Activated T-helper 2 cell treated with anti-CD3 and anti-CD28 coated beads, Interferon-gamma antibody, Interleukin-2, Interleukin-4, amounts not matched to agents 10 μg/mL and 5 μg/mL and 100 μg/mL, durations not matched to agents 14 hours and 24 hours and 36 hours (primary cell): ENCODE measurements at places on chromosomes 12 and 14. TPM values are rescaled to one million over a fixed set of nuclear protein-coding genes. Genes with fewer than 3 reads are reported as not detected.

DNA sequence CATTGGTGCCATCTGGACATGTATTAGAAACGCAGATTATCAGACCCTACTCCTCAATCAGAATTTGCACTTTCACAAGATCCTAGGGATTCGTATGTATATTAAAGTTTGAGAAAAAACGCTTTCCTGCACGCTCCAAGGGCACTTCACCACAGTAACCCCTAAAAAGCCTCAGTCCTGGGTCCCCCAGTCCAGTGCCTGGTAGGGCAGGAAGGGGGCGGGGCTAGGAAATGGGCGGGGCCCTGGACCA is 369 bp downstream of the DEPDC4 start:
- DNase-seq, result no peak
- no peaks in the 10 kb centered on the region for H3K27me3 ChIP-seq
- peaks cover 23% of the 10 kb centered on the region for H3K4me1 ChIP-seq

GRCh38 chr14:94648801-94649200 is 36.6 kb downstream of the SERPINA3 start:
- H3K4me1 ChIP-seq, result no peaks in the 10 kb centered on the region
- H3K27ac ChIP-seq, result no peak overlapping the region
- no peak overlapping the region for H3K4me3 ChIP-seq
- no peak for DNase-seq
- H3K27me3 ChIP-seq, result no peaks in the 10 kb centered on the region
- no peaks in the 10 kb centered on the region for H3K36me3 ChIP-seq

DNA sequence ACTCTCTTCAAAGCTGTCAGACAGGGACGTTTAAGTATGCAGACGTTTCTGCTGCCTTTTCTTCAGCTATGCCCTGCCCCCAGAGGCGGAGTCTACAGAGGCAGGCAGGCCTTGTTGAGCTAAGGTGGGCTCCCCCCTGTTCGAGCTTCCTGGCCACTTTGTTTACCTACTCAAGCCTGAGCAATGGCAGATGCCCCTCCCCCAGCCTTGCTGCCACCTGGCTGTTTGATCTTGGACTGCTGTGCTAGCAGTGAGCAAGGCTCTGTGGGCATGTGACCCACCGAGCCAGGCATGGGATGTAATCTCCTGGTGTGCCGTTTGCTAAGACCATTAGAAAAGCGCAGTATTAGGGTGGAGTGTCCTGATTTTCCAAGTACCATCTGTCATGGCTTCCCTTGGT is 900.4 kb upstream of the MDGA2 start:
- no peak for DNase-seq
- no peaks in the 10 kb centered on the region for H3K36me3 ChIP-seq
- H3K27ac ChIP-seq, result no peak overlapping the region
- no peaks in the 10 kb centered on the region for H3K4me1 ChIP-seq
- no peak overlapping the region for H3K4me3 ChIP-seq

- H3K27ac ChIP-seq, result no peak overlapping the region
- H3K36me3 ChIP-seq, result no peaks in the 10 kb centered on the region
- peaks cover 5% of the 10 kb centered on the region for H3K27me3 ChIP-seq
- H3K4me1 ChIP-seq, result peaks cover 2% of the 10 kb centered on the region
- no peak overlapping the region for H3K4me3 ChIP-seq
Measured at GRCh38 chr14:105532735-105533141, 6.4 kb downstream of the TMEM121 start.

DNA sequence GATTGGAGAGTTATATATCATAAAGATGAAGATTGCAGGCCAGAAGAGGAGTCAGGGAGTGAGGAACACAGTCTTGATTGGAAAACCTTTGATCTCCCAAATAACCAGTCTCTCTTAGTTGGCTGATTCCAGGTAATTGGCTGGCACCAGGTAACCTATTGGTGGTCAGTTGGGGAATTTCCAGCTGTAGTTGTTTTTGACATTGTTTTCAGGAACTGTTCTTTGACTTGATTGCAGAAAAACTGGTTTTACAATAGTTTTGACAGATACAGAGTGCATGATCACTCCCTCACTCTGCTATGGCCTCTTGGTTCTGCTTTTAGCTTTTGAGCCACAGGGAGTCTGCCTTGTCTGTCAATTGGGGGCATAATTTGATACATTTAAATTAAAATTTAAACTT is 71.6 kb downstream of the ZNF641 start:
- H3K4me3 ChIP-seq, result no peak overlapping the region
- H3K4me1 ChIP-seq, result no peaks in the 10 kb centered on the region
- DNase-seq, result no peak
- no peak overlapping the region for H3K27ac ChIP-seq
- peaks cover 9% of the 10 kb centered on the region for H3K27me3 ChIP-seq
- H3K36me3 ChIP-seq, result no peaks in the 10 kb centered on the region

- peaks cover 56% of the 10 kb centered on the region for H3K4me1 ChIP-seq
- peak overlapping the region; percentile 63 for H3K27ac ChIP-seq
- H3K27me3 ChIP-seq, result no peaks in the 10 kb centered on the region
- peaks cover 57% of the 10 kb centered on the region for H3K36me3 ChIP-seq
- DNase-seq, result no peak
- H3K4me3 ChIP-seq, result no peak overlapping the region
Measured at GRCh38 chr14:65433646-65434045, 21.1 kb downstream of the FUT8 start.

DNA sequence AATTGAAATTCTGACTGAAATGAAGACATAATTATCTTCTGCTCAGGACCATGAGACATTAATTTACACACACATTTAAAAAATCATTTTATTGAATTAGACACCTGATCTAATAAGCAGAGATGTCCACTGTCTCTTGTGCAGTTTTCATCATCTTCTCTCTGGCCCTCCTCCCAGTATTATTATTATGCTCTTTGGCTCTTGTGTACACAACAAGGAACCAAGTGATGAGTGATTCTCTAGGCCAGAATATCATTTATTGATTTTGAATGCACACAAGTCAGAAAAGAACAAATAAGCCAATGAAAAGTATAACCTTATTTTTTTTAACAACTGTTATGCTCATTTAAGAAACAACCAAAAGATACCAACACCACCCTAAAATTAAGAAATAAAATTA is 244.7 kb upstream of the KRR1 start:
- peaks cover 13% of the 10 kb centered on the region for H3K27me3 ChIP-seq
- no peak overlapping the region for H3K27ac ChIP-seq
- DNase-seq, result no peak

GRCh38 chr12:62192180-62192902 is 67.9 kb upstream of the USP15 start:
- no peak overlapping the region for H3K27ac ChIP-seq
- H3K4me3 ChIP-seq, result peak overlapping the region; percentile 75
- H3K36me3 ChIP-seq, result no peaks in the 10 kb centered on the region
- peaks cover 19% of the 10 kb centered on the region for H3K4me1 ChIP-seq
- peak; percentile 40 for DNase-seq

- H3K4me3 ChIP-seq, result no peak overlapping the region
- H3K36me3 ChIP-seq, result no peaks in the 10 kb centered on the region
- no peak for DNase-seq
- H3K27ac ChIP-seq, result no peak overlapping the region
- H3K27me3 ChIP-seq, result peaks cover 8% of the 10 kb centered on the region
- H3K4me1 ChIP-seq, result peaks cover 6% of the 10 kb centered on the region
Measured at GRCh38 chr12:76669981-76670380, 93.9 kb upstream of the ZDHHC17 start.

GRCh38 chr14:65412856-65413738 is 567 bp downstream of the FUT8 start:
- H3K4me3 ChIP-seq, result peak overlapping the region; percentile 95
- no peak for DNase-seq
- peaks cover 15% of the 10 kb centered on the region for H3K36me3 ChIP-seq

DNA sequence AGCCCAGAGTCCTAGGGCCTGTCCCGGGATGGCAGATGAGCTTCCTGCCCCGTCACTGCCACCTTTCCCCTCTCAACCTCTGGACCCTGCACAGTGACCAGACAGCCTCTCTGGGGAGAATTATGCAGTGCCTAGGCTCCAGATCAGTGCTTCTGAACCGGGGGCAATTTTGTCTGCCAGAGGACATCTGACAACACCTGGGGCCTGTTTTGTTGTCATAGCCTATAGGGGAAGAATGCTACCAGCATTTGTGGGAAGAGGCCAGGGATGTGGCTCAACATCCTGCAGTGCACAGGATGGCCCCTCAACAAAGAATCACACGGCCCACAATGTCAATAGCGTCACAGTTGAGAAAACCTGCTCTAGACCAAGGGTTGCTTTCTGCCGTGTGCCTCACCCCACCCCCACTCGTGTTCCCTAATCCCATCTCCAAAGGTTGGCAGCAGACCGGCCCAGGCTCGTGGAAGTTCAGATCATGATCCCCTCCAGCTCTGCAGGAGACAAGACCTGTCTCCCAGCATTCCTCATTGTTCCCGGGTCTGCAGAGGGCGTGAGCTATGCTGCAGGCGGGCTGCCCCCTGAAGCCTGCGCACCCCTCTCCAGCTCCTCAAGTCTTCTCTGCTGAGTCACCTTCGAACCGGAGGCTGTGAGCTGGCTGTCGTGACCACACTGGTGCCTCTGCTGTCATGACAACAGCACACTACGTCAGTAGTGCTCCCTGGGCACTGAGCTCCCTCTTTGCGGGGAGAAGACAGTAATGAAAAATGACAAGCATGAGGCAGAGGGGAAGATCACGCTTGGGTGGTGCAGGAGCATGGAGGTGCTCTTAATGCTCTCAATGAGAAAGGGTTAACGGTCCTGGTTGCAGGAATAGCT is 2.0 kb upstream of the GAPDH start:
- H3K27me3 ChIP-seq, result no peaks in the 10 kb centered on the region
- peak overlapping the region; percentile 94 for H3K4me3 ChIP-seq
- peak; percentile 79 for DNase-seq
- H3K27ac ChIP-seq, result peak overlapping the region; percentile 96

DNA sequence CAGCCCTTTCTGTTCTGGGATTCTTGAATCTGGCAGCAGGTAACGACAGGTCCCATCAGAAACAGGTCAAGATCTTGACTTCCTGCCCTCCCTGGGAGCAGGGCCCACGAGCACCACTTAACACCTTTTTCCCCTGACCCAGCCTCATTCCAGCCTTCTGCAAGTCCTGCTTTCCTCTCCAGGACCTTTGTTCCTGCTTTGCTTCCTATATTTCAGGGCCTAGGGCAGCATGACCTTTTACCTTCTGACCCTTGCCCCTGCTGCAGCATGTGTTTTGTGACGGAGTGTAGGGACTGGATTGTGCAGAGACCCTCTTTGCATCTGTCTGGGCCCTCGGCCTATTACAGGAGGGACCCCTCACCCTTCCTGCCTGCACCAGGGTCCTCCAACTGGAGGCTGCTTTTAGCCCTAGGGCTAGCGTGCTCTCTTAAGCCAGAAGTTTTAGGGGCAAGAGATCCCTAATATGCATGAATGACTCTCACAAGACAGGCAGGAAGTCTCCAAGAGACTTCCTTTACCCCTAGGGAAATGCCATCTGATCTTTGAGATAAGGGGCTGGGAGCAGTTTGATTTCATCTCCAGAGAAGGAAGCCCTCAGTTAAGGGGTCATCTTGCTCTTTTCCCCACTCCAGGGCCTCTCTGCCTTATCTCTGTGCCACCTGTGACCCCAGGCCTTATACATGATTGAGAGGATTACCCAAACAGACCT is 209.4 kb upstream of the BCL2L14 start:
- no peaks in the 10 kb centered on the region for H3K27me3 ChIP-seq
- no peak overlapping the region for H3K27ac ChIP-seq
- peaks cover 87% of the 10 kb centered on the region for H3K36me3 ChIP-seq
- peaks cover 26% of the 10 kb centered on the region for H3K4me1 ChIP-seq

GRCh38 chr12:67969134-67969802 is 20.0 kb upstream of the IFNG-AS1 start:
- no peak overlapping the region for H3K27ac ChIP-seq
- H3K4me1 ChIP-seq, result no peaks in the 10 kb centered on the region
- no peak overlapping the region for H3K4me3 ChIP-seq
- H3K36me3 ChIP-seq, result no peaks in the 10 kb centered on the region
- DNase-seq, result no peak
- peaks cover 17% of the 10 kb centered on the region for H3K27me3 ChIP-seq

GRCh38 chr12:29176941-29177340 is 27.9 kb downstream of the FAR2 start:
- no peaks in the 10 kb centered on the region for H3K4me1 ChIP-seq
- H3K27ac ChIP-seq, result no peak overlapping the region
- no peak overlapping the region for H3K4me3 ChIP-seq
- H3K36me3 ChIP-seq, result no peaks in the 10 kb centered on the region

DNA sequence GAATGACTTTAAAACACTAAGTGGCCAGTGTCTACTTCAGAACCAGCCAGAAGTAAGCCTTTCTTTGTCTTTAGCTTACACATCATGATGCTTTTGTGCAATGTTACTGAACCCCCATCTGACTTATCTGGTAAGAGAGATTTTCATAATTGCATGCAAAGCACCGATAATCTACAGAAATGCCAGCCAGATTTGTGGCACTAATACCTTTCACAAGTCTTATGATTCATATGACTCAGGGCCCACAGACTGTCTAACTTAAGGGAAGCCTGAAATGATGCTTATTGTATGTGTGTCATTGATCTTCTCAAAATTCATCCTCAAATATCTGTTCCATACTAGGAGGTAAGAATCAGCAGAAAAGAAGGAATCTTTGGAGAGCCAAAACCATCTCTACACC is 18.0 kb downstream of the IGF1 start:
- H3K4me1 ChIP-seq, result no peaks in the 10 kb centered on the region
- no peak overlapping the region for H3K4me3 ChIP-seq
- H3K36me3 ChIP-seq, result no peaks in the 10 kb centered on the region

DNA sequence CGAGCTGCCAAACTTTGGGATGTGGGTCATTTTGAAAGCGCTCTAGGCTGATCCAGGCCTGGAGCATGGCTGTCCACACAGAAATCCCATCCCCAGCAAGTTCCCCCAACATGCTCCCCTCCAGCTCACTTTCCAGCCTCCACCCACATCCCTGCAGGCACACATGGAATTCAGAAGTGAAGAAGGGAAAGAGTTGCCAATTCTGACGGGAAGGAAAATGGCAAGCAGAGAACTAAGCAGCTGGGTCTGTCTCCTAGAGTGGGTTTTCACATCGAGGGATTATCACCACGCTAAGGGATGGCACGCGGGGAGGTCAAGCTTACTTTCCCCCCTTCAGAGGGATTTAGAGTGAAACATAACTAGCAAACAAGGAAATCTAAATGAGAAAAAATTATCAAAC is 142.3 kb downstream of the RIMBP2 start:
- no peak overlapping the region for H3K4me3 ChIP-seq
- no peak for DNase-seq
- H3K27me3 ChIP-seq, result no peaks in the 10 kb centered on the region
- H3K27ac ChIP-seq, result no peak overlapping the region

GRCh38 chr12:70359458-70360197 is 6.5 kb upstream of the KCNMB4 start:
- no peak for DNase-seq
- H3K36me3 ChIP-seq, result peaks cover 6% of the 10 kb centered on the region
- H3K27ac ChIP-seq, result no peak overlapping the region

DNA sequence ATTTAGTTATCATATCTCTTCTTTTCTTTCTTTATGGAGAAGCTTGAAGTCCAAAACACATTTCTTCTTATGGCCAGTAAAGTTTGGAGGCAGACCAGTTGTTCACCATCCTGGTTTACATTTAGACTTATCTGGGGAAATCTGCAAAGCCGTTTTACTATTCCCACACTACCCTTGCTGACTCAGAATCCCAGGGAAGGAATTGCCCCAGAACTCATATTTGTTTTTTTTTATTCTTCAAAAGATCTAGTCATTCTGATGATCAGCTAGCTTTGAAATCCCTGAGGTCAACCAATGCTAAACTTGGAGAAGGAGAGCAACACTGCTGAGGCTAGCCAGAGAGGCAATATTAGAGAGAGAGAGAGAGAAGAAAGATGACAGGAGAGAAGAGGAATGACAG is 12.3 kb upstream of the LMO3 start:
- no peak for DNase-seq
- H3K4me3 ChIP-seq, result no peak overlapping the region
- H3K27me3 ChIP-seq, result no peaks in the 10 kb centered on the region

Gene MYH6
- total RNA-seq, result 0.11 and 0.14 TPM in 2 replicates

Gene MGST1
- 1.4 and 1.8 TPM in 2 replicates for total RNA-seq

Gene IL31
- 54.3 and 55.9 TPM in 2 replicates for total RNA-seq

Gene NINJ2
- 3.1 and 4.6 TPM in 2 replicates for total RNA-seq

Gene PAPLN
- 0.67 and 0.75 TPM in 2 replicates for total RNA-seq

Gene L2HGDH
- total RNA-seq, result 14.1 and 14.2 TPM in 2 replicates

Gene RAD9B
- 0.28 and 0.41 TPM in 2 replicates for total RNA-seq

Gene PIWIL1
- total RNA-seq, result not detected in 2 replicates
